ENCODE measurements at places on chromosomes 13 and 19. TPM values are rescaled to one million over a fixed set of nuclear protein-coding genes. Genes with fewer than 3 reads are reported as not detected.

Gene SPRED3
- total RNA-seq = 5.9 TPM

- no peaks in the 10 kb centered on the region for H3K36me3 ChIP-seq
- peak within 1 kb of the TSS; percentile 85 for H3K4me3 ChIP-seq
- peak within 1 kb of the TSS; percentile 35 for H3K27ac ChIP-seq
- peaks cover 24% of the 10 kb centered on the region for H3K4me1 ChIP-seq
- DNase-seq = peak; percentile 91
Measured at GRCh38 chr19:12801466-12802266, at the start of the genes PRDX2 and THSD8. Gene PRDX2 (minus strand): TSS chr19:12801800. CDS start chr19:12801261, 539 bp downstream. Gene THSD8 (plus strand): TSS chr19:12802069. CDS start chr19:12802072, 3 bp downstream.

DNA sequence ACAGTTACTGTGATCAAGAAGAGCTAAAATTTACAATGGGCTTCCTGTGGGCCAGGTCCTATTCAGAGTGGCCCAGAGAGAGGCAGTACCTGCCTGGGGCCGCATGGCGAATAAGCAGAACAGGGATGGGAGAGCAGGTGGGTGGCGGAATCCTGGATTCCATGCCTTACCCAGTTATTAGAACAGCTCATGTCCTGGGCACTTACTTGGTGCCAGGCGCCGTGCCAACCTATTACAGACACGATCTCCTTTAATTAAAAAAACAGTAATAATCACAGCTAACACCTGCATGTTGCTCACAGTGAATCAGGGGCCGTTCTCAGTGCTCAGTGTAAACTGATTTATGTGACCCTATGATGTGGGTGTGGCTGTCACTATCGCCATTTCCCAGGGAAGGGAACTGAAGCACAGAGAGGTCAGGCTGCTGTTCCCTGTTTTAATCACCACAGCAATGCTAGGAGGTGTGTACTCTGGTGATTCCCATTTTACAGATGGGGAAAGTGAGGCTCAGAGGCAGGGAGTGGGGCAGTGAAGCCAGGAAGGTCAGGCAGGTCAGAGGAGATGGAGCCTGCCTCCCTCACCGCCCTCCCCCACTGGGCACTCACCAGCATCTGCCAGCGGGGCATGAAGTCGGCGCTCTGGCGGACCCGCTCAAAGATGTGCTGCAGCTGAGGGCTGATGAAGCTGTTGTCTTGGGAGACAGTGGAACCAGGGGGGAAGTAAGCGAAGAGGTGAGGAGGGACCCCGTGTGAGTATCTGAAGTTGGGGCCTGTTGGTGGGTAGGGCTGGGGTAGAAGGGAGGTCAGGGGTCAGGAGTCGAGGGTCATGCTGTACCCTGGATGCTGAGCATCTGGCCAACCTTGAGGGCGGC, 12.0 kb downstream of the COQ8B start:
- H3K4me1 ChIP-seq = no peaks in the 10 kb centered on the region
- DNase-seq = no peak
- H3K27me3 ChIP-seq = no peaks in the 10 kb centered on the region
- peaks cover 31% of the 10 kb centered on the region for H3K36me3 ChIP-seq
- no peak overlapping the region for H3K27ac ChIP-seq
- no peak overlapping the region for H3K4me3 ChIP-seq

DNA sequence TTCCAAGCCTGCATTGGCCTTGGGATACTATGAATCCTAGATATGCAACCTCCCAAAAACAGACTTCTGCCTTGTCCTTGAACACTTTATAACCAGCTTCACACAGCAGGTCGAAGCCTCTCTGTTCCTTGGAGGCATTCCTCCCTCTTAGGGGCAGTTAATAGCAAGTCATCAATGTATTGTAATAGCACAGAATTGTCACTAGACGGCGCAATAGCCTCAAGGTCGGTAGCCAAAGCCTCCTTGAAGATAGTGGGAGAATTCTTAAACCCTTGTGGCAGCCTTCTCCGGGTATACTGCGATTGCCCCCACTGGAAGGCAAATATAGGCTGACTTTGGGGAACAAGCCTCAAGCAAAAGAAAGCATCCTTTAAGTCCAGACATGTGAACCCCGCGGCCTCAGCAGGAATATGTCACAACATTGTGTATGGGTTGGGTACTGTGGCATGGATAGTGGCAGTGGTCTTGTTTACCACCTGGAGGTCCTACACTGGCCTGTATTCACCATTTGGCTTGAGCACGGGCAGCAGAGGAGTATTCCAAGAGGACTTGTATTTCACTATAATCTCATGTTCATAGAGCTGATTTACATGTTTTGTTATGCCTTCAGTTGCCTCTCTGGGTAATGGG, 61.1 kb downstream of the ZNF431 start:
- DNase-seq = no peak
- no peaks in the 10 kb centered on the region for H3K36me3 ChIP-seq
- peaks cover 18% of the 10 kb centered on the region for H3K4me1 ChIP-seq
- no peak overlapping the region for H3K4me3 ChIP-seq
- no peak overlapping the region for H3K27ac ChIP-seq

All from osteocyte (in vitro differentiated cells).